Activated naive CD4-positive, alpha-beta T cell treated with Interleukin-2 at 50 U/mL for 16 hours (primary cell): ENCODE measurements at places on chromosomes 11 and 22.

DNA sequence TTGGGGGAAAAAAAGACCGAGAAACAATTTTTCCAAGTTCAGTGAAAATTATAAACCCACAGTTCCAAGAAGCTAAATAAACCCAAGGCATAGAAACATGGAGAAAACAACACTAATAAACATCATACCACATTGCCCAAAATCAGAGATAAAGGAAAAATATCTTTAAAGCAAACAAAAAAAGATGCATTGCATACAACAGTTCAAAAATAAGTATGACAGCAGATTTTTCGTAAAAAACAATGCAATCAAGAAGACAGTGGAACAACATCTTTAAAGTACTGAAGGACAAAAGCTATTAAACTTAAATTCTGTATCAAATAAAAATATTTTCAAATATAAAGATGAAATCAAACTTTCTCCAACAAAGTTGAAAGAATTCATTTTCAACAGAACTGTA, 921.3 kb downstream of the METTL15 start:
- no peak for DNase-seq

GRCh38 chr22:31055117-31055634, 25.9 kb upstream of the SMTN start:
- no peak for DNase-seq

DNA sequence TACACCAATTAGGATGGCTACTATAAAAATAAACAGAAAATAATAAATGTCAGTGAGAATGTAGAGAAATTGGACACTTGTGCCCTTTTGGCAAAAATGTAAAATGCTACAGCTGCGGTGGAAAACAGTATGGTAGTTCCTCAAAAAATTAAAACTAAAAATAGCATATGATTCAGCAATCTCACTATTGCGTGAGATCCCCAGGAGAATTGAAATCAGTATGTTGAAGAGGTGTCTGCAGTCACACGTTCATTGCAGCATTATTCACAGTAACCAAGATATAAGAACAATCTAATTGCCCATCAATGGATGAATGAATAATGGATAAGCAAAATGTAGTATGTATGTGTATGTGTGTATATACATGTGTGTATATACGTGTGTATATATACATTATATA, 6.8 kb downstream of the OR52N2 start:
- DNase-seq = no peak

- no peak for DNase-seq
Observed at GRCh38 chr11:90908074-90908473, 685.2 kb upstream of the CHORDC1 start.

DNA sequence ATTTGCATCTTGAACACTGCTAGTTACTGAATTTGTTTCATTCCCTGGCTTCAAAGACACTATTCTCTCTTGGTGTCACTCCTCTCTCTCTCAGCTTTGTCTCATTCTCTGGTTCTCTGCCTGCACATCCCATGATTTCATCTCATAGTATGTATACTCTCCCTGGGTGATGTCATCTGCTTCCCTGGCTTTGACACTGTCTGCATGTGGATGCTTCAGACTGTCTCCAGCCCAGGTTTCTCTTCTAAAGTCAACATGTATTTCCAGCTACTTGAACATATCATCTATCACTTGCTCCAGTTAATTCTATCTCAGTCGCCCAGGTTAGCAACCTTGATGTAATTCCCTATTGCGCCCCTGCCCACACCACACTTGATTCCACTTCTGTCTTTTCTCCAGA, 9.3 kb upstream of the ACAT1 start:
- DNase-seq = no peak

GRCh38 chr11:45922425-45923082, at the start of gene LARGE2:
Gene LARGE2, plus strand, starts transcription at chr11:45922656. Its CDS starts 227 bp downstream, at chr11:45922883.
- no peak for DNase-seq

DNA sequence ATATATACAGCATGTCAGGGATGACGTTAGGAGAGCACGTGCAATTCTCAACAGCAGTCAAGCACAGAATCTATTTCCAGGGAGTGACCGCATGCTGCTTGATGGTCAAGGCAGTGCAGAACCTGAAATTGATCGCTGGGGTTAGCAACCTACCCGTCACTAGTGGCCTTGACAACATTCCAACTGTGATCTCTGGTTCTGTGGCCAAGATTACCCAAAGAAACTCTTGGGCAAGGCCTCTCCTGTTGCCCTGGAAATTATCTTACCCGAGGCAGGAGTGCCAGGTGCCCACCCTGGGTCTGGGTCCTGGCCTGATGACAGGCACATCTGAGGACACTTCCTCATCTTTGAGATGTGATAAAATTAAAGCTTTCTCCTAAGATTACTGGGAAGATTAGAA, 2.2 kb downstream of the TM7SF2 start:
- DNase-seq = no peak

DNA sequence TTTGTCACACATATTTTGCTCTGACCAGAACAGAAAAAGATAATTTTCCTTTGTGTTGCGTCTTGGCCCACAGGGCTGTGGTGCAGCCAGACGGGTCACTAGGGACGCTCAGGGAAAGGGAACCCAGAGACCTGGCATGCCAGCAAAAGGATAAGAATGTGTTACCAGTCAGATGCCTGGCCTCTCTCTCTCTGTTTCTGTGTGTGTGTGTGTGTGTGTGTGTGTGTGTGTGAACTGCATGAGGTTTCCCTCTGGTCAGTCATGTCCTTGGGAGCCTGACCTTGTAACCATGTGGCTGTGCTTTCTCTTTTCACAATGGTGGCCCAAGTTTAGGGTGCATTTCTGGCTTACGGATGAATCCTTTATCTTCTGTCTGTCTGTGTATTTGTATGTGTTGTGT, 25.4 kb downstream of the CCKBR start:
- no peak for DNase-seq

DNA sequence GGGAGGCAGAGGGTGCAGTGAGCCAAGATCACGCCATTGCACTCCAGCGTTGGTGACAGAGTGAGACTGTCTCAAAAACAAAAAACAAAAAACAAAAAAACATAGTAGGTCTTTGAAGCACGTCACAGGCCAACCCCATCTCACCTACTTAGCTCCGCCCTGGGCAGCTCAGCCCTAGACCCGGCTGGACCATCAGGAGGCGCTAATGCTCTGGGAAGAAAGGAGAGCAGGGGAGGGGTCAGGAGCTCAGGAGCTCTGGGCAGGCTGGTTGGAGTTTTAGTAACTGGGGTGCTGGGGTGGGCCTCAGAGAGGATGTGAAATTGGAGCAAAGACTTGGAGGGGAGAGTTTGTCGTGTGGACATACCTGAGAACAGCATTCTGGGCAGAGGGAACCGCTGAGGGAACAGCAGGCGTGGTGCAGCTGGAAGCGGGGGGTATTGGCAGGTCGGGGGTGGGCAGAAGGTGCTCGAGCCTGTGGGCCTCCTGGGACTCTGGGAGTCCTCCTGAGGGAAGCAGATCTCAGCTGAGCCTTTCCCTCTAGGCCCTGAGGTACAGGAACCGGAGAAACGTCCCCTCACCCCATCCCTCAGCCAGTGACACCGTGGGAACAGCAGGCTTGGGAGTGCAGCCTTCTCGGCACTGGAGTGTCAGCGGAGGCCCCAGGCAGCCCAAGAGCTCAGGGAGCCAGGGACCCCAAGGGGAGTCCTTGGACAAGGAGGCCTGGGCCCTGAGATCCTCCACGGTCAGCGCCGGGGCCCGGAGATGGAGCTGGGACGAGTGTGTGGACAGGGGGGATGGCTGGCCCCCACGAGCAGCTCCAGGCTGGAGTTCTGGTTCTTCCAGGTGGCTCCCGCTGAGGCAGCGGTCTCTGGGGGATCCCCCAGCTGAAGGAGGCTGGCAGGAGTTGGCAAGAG, 2.2 kb upstream of the RPS6KA4 start:
- peak; percentile 40 for DNase-seq

GRCh38 chr11:61270354-61271076, 24.6 kb downstream of the VWCE start:
- no peak for DNase-seq

- DNase-seq = no peak
Observed at GRCh38 chr11:6526411-6527135, 29.5 kb downstream of the DNHD1 start.

GRCh38 chr11:57598831-57599155, 1.3 kb downstream of the SERPING1 start:
- DNase-seq = no peak

DNA sequence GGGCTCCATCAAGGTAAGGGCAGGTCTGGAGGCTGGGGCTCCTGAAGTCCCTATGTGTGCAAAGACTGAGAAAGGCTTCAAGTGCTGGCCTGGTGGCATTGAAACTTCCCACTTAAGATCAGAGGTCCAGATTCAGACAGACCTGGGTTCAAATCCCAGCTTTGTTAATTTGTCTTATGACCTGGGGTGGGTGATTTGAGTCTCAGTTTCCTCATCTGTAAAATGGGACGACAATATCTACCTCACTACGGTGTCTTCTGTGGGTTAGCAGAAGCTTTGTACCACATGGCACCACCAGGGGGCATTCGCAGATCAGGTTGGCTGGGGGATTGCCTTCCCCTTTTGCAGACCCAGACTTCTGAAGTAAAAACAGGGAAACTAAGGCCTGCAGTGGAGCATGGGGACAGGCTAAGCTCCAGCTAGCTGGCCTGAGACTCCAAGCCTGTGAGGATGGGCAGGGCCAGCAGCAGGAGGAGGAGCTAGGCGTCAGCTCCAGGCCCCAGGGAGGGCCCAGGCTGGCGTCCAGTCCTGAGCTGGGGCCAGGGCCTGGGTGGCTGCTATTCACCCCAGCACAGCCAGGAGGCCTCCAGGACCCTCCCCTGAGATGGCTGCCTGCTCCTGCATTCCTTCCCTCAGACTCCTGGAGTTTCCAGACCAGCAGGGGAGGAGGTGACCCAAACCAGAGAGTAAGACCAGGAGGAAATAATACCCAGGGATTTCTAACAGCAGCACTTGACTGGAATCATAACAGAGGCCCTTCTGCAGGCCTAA, 1.5 kb downstream of the CASTOR1 start:
- peak; percentile 91 for DNase-seq

GRCh38 chr11:85930879-85931366, 75.7 kb downstream of the CCDC83 start:
- DNase-seq = no peak

GRCh38 chr22:46430961-46431838, 95.7 kb downstream of the TRMU start:
- no peak for DNase-seq

DNA sequence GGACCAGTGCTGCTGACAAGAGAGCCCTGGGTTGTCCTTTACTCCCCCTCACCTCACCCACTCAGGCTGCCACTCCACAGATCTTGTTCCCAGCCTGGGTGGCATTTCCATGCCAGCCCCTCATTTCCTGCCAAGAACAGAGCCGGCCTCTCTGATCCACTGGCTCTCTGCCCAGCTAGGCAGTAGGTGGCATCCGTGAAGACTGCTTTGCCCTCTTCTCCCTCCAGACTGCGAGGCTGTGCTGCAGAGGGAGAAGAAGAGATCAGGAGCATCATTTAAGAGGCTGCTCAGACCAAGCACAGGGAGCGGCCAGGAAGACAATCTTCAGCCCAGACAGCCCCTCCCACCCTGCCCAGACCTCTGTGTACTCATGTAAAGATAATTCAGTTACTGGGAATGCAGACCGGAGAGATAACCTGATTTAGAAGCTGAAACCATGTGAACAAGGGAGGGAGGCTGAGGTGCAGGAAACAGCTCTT, 126.9 kb upstream of the NCAM1 start:
- no peak for DNase-seq

DNA sequence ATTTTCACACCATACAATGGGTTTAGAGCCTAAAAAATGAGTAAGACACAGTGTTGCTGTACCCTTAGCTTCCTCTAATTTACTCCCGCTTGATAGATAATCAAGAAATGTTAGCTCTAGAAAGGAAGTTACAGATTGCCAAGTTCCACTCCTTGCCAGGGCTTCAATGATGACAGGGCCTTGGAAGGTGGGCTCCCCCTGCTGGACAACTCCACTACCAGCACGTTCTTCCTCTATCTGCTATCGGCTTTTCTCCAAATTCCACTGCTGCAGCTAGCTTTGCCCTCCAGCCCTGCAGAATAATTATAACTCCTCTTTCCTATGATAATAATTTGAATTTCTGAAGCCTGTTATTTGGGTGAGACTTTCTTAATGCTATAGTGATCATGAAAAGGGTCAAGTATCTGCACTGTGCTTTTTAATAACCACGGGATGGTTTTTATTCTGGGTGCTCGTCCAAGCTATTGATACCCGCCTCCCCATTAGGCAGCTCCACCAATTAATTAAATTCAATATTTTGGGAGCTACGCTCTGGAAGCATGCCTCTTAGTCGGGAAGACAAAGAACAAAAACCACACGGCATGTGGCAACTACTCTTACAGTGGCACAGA, 9.0 kb downstream of the SYN3 start:
- DNase-seq = peak; percentile 51

DNA sequence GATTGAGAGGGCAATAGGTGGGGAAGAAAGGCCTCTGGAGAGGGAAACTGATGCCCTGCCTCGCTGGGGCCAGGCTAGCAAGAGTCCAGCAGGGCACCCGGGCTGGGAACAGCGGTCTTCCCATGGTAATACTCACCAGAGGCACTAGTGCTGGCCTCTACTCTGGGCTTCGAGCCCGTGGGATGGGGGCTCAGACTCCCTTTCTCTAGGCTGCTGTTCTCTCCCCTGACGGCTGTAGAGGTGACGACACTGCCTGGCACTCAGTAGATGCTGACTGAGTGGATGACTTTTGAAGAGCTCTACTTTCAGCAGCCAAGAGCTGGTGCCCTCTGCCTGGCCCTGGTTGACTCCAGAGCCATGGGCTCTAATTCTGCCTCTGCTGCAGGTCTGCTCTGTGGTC, 818 bp upstream of the C1QTNF4 start:
- no peak for DNase-seq

- no peak for DNase-seq
Observed at GRCh38 chr11:99814738-99815137, 794.0 kb downstream of the CNTN5 start.

DNA sequence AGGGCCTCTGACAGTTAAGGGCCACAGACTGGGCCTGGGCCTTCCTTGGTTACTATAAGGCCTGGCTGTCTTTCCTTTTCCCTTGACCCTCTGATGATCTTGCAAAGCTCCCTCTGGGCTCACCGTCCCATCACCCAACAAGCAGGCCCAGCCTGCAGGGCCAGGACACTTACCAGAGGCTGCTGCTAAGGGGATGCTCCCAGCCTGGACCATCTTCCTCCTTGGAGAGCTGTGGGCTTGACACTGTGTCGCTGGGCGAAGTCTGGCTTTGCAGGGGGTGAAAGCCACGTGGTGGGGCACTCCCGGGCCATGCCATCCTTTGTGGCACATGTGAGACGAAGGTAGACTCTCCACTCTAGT, 3.9 kb downstream of the C11orf24 start:
- no peak for DNase-seq

DNA sequence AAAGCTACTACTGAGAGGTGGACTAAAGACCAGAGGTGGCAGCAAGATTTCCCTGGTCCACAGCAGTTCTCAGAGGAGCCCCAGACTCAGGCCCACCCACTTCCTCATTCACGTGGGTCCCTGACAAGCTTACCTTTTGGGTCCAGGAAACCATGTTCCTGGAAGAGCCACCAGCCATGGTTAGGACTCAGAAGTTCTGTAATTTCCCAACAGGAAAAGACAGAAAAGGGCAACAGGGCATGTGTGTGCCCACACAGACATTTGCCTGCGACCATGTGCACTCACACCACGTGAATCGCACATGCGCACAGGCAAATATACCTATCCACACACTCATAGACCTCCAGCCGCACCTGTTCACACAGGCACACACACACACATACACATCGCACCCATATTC, 42.9 kb downstream of the LRRC32 start:
- no peak for DNase-seq

- no peak for DNase-seq
Observed at GRCh38 chr11:108576523-108576922, 17.0 kb downstream of the EXPH5 start.

- DNase-seq = no peak
Observed at GRCh38 chr22:36829370-36830002, 12.7 kb upstream of the PVALB start.
